ENCODE measurements at places on chromosomes 5 and 9.

- peak; percentile 81 for DNase-seq
Observed at GRCh38 chr9:105608721-105609598, 51.0 kb downstream of the FKTN start.

GRCh38 chr5:77168161-77168878, 42.2 kb upstream of the PDE8B start:
- peak; percentile 80 for DNase-seq

DNA sequence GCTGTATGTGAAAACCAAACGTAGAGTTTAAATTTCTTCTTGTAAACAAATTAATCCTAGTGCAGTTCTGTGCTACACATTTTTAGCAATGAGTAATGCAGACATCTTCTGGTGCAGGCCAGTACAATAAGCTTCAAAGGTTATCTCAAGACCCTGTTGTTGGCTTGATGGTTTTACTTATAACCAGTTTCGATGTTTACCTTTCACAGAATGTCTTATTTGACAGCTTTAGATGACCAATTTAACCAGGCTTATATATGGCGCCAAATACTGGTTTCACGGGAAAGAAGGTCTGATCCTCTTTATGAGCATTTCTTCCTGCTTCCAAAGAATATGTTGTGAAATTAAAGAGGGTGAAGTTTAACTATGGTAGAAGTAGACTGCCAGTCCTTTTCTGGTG, 9.9 kb downstream of the ZFAND5 start:
- DNase-seq, result no peak

DNA sequence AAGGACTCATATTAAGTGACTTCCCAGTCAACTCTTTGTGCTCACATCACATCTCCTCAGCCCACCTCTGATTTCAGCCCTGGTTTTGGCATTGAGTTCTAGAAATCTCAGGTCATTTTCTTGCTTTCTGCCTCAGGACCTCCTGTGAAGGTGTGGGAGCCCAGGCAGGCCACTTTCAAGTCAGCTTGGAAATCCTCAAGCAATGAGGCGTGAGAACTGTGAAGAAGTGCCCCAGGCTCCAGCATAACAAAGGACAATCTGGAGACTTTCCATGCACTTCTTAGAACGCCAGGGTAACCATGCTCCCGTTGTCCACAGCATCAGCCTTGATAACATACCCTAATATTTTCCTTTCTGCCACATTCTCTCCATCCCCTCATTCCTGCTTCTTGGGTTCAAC, 131.2 kb upstream of the MAP3K1 start:
- no peak for DNase-seq
